ENCODE measurements at places on chromosomes 6 and 20.
A peak's percentile ranks its signal among the peaks of the same experiment; 100 is the strongest.

GRCh38 chr6:109299776-109300564 is 82.3 kb downstream of the CD164 start:
- no peak for DNase-seq

DNA sequence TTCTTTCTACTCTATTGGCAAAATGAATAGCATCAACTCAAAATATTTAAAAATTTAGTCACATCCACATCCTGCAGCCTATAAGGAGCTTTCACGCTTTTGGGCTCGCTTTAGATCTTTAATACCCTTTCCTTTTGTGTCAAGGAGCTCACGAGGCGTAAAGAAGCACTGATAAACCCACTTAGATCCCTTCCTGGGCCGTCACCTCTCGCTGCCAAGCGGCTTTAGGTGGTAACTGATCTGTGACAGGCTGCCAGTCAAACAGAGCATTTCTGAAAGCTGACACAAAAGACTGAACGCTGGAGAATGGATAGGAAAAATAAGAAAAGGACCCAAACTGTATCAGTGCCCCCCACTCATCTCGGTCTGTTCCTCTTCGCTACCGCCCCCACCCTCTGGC is 385.7 kb upstream of the MMS22L start:
- no peak for DNase-seq

GRCh38 chr20:23653400-23653938 is 15.7 kb upstream of the CST3 start:
- no peak for DNase-seq

GRCh38 chr6:9540534-9541126 is 874.2 kb downstream of the TFAP2A start:
- DNase-seq = peak; percentile 76

GRCh38 chr6:106939848-106940247 is 34.7 kb downstream of the CD24 start:
- no peak for DNase-seq

DNA sequence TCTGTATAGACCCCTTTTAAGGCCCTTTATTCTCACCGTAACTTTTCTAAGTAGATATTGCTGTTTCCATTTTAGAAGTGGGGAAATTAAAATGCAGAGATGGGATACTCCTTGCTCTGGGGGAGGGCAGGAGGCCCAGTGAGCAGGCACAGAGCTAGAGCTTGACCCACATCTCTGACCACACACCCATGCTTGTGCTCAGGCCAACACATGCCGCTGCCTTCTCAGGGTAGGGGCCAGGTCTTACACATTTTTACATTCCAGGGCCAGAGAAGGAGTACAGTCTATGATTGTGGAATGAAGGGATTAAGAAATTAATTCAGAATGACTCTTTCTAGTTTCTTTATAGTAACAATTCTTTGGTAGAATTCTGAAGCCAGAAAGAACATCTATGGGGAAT is 104.8 kb downstream of the SOBP start:
- DNase-seq = no peak

- no peak for DNase-seq
Observed at GRCh38 chr6:127522714-127523113, 3.6 kb upstream of the MTCL3 start.

DNA sequence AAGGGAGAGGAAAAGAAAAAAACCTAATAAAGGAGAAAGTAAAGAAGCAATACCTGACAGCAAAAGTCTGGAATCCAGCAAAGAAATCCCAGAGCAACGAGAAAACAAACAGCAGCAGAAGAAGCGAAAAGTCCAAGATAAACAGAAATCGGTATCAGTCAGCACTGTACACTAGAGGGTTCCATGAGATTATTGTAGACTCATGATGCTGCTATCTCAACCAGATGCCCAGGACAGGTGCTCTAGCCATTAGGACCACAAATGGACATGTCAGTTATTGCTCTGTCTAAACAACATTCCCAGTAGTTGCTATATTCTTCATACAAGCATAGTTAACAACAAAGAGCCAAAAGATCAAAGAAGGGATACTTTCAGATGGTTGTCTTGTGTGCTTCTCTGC is 70.8 kb upstream of the RNF146 start:
- no peak for DNase-seq

DNA sequence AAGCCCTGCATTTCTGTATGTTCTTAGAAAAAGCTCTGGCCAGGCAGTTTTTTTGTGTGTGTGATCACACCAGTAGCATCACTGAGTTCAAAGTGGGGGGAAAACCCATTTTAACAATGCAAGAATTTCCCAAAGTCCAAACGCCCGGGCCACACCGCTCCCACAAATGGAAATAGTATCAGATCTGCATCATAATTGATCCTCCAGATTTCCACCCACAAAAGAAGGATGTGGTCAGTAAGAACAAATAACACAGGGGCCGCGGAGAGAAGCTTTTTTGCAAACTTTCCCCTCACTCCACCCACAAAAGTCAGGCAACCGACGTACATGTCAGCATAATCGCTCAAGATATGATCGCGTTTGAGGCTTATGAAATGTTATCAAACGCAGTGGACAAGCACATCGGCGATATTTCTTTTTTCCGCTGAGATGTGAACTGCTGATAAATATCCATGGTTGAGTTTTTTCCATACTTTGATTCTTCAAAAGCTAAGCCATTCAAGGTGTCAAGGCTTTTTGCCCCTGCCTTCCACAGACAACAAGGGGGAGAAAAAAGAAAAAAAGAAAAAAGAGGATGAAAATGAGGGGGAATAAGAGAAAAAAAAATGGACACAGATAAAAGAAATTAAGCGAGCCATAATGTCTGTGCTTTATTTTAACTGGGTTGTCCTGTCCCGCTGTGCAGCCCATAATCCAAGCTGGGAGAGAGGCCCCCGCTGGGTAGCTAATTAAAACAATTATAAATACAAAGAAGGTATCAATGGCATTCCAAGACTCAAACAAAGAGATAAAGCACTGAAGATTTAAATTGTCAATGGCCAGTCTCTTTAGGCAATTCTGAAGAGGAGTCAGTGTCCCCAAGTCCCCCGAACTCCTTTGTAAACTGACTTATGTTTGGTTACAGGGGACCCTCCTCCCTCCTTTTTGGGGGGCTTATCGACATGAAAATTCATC is 143.5 kb downstream of the ZFP64 start:
- DNase-seq = peak; percentile 50

GRCh38 chr20:59743767-59744485 is 139.6 kb downstream of the PHACTR3 start:
- no peak for DNase-seq

- DNase-seq = peak; percentile 72
Observed at GRCh38 chr20:28562510-28562898, 2695.0 kb upstream of the DEFB115 start.

DNA sequence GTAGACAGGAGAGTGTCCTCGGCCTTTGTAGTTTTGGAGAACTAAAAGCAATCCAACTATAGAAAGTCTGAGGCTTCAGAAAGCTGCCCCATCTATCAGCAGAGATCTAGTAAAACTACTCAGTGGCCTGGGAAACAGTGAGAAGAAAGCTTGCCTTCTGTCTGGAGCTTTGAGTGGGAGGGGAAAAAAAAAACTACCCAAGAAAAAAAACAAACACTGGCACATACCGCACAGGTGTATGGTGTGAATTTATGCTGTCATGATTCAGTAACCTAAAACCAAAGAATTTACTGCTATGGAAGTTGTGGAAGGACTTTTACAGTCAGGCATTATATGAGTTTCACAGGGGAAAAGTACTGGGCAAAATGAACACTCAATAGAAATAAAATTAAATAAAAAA is 280.5 kb downstream of the ADGRB3 start:
- DNase-seq = no peak

DNA sequence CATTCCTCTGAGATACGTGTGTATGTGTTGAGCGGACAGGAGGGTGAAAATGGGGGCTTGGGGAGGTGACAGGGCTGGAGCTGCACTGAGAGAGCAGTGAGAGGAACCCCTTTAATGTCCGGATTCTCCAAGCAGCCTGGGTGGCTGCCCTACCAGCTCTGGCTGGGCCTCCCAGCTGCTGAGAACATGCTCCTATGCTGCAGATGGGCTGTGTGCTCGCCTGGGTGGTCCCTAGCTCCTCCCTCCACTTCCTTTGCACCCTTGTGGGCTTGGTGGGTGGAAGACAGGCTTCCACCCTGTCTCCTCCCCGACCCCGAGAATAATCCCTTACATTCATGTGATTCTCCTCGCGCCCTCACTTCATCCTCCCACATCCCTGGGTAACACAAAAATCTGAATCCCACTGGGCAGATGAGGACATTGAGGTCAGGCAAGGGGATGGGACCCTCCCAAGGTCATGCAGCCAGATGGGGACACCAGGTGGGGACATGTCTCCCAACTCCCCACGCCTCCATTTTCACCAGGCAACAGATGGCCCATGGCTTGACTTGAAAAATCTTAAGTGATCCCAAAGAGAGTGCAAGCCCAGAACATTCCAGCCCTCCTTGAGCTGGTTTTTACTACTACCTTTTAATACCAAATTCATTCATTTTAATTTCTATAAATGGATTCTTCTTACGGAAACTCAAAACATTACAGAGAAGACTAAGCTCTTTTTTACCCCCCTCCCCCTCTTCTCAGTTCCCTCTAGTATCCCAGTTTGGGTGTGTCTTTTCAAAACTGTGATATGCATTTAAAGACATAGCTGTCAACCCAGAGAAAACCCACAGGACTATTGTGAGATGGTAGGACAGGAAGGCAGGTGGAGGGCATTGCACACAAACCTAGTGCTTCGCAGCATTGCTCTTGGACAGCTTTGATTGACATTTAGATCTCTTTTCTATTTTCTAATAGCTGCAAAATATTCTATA is 5.0 kb upstream of the PDRG1 start:
- no peak for DNase-seq

DNA sequence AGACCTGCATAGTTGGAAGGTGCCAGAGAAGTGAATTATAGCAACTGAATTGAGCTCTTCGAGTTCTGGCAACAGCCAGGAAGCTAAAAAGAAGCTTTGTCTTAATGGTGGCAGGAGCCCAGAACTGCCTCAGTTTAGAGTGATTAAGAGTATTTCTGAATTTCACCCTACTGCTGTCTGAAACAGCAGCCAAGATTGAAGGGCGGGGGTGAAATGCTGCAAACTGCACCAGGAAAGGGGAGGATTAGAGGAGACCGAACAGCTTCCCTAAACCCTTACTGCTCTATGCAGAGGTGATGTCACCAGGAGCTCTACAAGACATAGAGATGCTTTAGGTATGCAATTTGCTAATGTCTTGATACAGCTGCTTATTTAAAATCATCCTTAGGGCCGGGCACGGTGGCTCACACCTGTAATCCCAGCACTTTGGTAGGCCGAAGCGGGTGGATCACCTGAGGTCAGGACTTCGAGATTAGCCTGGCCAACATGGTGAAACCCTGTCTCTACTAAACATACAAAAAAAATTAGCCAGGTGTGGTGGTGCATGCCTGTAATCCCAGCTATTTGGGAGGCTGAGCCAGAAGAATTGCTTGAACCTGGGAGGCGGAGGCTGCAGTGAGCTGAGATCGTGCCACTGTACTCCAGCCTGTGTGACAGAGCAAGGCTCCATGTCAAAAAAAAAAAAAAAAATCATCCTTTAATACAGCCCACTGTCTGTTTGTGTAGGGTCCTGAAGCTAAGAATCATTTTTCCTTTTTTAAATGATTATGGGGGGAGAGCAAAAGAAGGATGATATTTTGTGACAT is 91.7 kb upstream of the IYD start:
- no peak for DNase-seq

DNA sequence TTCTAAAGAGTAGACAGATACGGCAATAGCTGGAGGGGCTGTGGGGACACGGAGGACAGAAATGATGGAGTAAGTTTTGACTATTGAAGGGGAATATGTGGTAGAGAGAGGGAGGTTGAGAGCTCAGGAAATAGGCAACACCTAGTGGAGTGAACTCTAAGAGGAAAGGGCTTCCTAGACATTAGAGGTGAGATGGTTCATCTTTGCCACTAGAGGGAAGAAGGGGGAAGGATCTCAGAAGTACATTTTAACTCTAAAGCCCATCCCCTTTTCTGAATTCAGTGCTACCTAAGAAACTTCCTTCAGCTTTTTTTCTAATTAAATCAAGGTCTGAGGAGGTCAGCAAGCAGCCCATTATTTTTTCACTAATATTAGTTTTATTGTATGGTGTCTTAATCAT is 689.4 kb upstream of the MAP3K7 start:
- no peak for DNase-seq

GRCh38 chr6:30092852-30093543 is 17.4 kb upstream of the RNF39 start:
- no peak for DNase-seq

- no peak for DNase-seq
Observed at GRCh38 chr6:66664112-66664511, 957.1 kb upstream of the EYS start.

GRCh38 chr6:13433709-13434121 is 53.7 kb downstream of the GFOD1 start:
- DNase-seq = no peak

- peak; percentile 54 for DNase-seq
Observed at GRCh38 chr6:109772883-109773431, 81.9 kb downstream of the FIG4 start.

GRCh38 chr6:45816674-45817297 is 198.9 kb downstream of the CLIC5 start:
- peak; percentile 94 for DNase-seq

DNA sequence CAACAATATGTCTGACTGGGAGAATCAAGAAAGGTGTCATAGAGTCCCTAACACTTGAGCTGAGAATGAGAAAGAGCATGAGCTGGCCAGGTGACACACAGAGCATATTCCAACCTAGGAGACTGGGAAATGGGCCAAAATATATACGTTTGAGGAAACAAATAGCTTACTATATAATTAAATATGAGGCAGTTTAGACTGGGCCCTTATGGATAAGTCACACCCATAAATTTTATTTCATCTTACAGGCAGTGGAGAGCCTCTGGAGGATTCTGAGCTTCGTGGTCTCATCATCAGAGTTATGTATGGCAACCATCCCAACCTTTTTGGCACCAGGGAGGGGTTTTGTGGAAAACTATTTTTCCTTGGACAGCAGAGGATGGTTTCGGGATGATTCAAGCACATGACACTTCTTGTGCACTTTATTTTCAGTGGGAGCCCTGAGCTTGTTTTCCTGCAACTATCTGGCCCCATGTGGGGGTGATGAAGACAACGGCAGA is 12.9 kb upstream of the NQO2 start:
- peak; percentile 91 for DNase-seq

All from M059J (cell line).